ENCODE measurements at places on chromosomes 13 and 19.

DNA sequence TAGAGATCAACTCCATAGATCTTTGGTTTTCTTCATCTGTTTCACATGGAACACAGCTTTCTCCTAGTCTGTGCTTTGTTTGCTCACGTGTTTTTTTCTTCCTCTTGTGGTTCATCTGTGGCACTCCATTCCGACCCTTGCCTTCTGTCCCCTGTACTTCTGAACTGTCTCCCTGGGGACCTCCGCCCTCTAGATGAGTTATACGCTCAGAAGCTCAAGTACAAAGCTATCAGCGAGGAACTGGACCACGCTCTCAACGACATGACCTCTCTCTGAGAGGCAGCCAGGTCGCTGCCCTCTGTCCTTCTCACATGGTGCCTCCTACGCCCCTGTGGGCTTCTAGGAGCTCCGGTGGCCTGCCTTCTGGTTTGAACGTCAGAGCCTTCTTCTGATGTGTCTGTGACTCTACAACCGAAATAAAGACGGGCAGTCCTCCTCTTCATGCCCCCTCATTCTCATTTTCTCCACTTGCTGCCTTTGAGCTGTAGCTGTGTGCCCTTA is 16.6 kb upstream of the RAB8A start:
- DNase-seq: no peak

GRCh38 chr13:113468472-113469201 is 15.3 kb upstream of the ADPRHL1 start:
- DNase-seq: no peak

GRCh38 chr13:50709058-50709457 is 134.4 kb downstream of the DLEU7 start:
- DNase-seq: no peak

DNA sequence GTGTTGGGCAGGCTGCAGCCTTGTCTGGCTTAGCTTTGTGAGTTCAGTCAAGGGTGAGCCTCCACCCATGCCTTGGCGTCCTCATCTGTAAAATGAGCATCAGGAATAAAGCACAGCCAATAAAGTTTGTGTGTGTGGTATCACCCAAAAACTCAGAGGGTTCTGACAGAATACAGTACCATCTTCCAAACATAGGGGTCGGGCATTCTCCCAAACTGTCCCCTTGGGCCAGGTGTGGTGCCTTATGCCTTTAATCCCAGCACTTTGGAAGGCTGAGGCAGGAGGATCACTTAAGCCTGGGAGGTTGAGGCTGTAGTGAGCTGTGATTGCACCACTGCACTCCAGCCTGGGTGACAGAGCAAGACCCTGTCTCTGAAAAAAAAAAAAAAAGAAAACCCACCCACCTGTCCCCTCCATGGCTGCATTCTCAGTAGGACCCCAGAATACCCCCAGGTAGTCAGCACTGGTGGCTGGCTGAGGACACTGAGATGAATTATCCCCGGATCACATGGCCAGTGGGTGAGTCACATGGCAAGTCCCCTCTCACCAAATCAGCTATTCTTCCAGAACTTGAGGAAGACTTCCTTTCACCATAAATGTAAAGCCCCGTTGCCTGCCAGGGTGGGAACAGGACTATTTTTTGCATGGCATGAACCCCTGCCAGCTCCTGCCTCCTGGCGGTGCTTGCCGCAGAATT is 18.6 kb downstream of the POP4 start:
- DNase-seq: no peak

DNA sequence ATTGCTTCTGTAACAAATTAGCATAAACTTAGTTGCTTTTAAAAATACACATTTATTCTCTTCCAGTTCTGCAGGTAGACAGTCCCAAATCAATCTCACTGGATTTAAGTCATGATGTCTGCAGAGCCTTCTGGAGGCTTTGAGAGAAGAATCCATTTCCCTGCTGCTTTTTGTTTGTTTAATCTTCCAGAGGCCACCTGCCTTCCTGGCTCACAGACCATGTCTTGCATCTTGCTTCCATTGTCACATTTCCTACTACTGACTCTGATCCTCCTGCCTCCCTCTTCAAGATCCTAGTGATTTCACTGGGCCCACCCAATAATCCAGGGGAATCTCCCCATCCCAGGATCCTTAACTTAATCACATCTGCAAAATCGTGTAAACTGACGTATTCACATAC is 473.3 kb downstream of the ITGBL1 start:
- DNase-seq: peak; percentile 17

DNA sequence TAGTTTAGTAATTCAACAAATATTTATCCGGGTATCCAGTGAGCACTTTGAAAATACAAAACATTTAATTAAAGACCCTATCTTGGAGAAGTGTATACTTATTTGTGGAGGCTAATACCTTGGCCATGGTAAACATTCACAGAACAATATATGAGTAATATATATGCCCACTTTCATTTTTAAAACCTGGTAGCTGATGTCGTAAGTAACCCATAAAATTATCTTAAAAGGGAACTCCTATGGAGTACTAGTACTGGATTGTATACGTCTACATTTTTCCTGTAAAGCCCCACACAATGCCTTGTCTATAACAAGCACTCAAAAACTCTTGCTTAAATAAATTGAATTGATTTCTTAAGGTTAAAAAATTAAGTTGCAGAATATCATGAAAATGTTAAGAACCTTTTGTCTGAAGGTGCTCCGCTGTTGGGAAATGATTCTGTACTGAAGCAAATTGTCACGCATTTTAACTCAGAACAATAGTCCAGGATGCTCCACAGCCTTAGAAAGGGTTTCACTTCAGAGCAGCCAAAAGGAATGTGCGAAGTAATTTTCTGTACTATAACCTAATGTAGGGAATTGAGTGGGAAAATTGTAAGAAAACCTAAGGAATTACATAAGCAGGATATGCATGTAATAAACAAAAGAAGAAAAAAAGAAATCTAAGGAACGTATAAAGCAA is 58.9 kb upstream of the C1QTNF9 start:
- no peak for DNase-seq

- peak; percentile 3 for DNase-seq
These were observed 6.6 kb upstream of the NPAS1 start for GRCh38 chr19:47013041-47013517.

DNA sequence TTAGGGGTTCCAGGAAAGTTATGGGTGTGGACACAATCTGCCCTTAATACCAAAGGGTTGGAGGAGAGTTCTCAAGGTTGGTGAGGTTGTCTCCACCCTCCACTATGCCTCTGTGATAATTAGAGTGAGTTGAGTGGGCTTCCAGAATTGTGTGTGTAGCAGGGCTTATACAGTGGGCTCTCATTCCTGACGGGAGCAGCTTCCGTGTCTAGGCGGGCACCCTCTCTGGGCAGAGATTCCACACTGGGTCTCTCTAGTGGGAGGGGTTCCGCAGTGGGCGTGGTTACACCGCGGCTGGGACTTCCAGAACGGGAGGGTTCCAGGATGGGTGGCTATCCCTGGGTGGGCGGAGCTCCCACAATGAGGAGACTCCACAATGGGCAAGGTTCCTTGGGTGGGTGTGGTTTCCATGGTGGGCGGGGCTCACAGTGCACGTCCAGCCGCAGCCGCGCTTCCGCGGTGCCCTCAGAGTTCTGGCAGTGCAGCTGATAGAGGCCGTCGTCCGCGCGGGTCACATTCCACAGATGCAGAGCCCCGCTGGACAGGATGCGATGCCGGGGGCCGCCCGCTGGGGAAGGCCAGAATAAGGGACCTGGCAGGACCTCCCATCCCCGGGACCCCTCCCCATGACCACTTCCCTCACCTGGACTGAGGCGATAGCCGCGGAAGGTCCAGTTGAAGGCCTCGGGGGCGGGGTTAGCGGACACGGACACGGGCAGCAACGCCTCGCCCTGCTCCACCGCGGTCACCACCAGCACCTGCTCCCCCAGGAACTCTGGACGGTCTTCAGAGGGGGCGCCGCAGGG is 8.4 kb downstream of the NPHS1 start:
- no peak for DNase-seq

DNA sequence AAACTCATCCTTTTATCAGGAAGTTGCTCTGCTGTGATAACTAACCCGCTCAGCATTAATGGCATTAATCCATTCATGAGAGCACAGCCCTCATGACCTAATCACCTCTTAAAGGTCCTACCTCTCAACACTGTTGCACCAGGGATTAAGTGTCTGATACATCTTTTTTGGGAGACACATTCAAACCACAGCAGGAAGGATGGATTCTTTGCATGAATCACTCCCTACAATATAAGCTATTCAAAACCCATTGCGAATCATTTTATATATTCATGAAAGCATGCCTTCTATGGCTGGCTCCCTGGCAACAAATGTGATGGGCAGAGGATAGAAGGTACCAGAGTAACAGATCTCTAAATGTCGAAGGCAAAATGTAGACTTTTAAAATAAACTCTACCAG is 27.6 kb downstream of the ARL11 start:
- DNase-seq: no peak

- no peak for DNase-seq
These were observed 23.4 kb upstream of the MBNL2 start for GRCh38 chr13:97198753-97199152.

- DNase-seq: no peak
These were observed 495 bp downstream of the KCNA7 start for GRCh38 chr19:49071860-49072547.

DNA sequence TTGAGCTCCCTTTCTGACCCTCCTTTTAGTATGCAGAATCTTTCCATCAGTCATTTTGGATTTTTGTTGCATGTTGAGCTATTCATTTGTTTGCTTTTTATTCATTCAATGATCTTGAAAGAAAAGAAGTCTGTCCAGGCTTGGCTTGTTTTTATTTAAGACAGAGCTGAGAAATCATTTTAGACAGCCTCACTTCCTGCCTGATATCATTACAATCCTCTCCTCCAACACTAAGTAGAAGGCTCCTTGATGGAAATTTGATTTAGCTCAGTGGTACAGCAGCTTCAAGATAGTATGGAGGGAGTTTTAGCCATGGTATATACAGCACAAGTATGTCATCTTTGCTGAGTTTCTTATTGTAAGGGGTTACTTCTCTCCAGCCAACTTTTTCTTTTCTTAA is 28.4 kb downstream of the MBNL2 start:
- no peak for DNase-seq

DNA sequence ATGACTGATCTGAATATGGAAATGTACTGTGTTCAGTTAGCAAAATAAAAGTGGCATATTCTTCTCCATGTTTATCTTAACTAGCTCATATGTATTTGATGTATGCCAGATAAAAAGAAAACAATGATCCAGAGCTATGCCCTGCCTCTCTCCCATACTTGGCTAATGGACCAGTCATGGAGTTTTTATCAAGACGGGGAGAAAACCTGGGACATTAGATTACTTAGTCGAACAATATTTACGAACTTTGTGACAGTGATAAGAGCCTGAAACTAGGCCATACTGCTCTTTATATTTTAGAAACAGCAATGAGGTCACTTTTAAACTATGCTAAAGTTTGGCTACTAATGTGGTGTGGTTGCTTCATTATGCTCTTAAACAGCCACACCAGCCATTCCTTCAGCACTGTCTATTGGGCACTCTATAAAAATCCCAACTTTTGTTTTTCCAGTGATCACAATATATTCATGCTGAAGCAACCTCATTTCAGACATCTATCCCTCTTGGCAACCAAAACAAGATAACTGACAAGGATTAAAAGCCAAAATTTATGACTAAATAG is 265.0 kb downstream of the FGF14 start:
- DNase-seq: no peak

DNA sequence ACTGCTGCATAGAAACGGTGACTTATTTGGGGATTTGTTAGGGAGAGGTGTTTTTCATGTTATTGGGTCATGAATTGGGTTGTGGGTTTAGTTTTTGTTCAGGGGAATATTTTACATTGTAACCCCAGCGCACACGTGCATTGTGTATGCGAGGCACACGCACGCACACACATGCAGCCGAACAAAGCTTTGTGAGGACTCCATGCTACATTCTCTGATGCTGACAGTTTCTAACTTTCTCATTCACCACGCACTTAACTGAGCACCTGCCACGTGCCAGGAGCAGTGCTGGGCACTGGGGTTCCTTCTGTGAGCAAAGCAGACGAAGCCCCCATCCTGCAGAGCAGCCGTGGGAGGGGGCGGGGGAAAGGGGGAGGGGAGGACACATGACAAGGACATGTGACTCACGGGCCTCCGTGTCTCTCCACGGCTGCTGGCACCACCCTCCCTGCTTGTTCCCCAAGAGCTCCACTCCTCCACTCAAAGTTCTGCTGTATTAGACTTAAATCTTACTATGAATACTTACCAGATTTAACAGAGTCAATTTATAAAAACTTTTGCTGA is 55.6 kb downstream of the SLC7A9 start:
- DNase-seq: no peak

DNA sequence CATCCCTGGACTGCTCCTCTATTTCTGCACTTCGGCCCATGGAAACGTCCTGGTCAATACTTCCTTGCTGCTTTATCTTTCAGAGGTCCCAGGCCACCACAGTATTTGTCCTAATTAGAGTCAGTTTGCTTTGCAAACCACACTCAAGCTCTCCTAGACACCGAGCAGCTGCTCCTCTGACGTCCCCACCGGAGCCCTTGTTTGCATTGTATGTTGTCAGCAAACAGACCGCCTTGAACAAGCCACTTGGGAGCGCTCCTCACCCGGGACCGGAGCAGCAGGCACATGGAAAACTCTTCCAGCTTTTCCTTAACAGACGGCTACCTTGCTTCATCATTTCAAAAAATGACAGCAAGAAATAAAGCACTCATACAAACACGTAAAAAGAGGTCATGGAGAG is 51.5 kb upstream of the GTF3A start:
- DNase-seq: peak; percentile 92

- no peak for DNase-seq
These were observed 28.8 kb downstream of the EPN1 start for GRCh38 chr19:55703790-55704215.

DNA sequence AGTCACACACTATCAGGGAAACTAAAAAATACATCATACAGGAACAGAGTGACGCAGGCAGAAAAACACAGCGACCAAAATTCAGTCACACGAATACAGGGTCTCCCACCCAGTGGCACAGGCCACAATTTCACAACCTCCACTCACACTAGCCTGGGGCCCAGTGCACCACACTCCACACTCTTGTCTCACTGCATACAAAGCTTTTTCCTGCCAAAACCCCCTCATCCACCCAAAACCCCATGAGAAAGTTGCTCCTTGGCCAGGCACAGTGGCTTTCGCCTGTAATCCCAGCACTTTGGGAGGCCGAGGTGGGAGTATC is 1.2 kb downstream of the S1PR5 start:
- no peak for DNase-seq

GRCh38 chr19:10404888-10405820 is 1.8 kb upstream of the CDC37 start:
- DNase-seq: no peak

DNA sequence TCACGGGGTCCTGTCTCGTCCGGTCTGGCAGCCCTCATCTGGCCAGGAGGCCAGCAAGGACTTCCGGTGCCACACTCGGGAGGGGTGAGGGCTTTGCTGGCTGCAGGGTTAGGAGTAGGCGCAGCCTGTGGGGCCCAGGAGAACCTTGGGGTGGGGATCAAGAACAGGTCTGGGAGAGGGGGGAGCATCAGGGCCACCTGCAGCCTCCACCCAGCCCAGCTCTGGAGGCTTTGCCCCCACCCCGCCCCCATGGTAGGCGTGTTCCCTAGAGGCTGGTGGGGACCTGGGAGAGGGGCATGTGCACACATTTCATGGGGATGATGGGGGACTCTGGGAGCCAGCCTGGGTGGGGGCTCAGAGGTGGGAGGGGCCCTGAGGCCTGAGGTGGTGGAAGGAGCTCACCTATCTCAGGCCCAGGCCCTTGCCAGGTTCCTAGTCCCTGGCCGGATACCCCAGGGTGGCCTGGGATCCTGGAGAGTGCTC is 23.3 kb downstream of the WTIP start:
- no peak for DNase-seq

All from NCI-H1092 (cell line).